ENCODE measurements at places on chromosomes 13 and 19.

GRCh38 chr19:39805104-39805503, 26.4 kb downstream of the LEUTX start:
- no peak for DNase-seq

DNA sequence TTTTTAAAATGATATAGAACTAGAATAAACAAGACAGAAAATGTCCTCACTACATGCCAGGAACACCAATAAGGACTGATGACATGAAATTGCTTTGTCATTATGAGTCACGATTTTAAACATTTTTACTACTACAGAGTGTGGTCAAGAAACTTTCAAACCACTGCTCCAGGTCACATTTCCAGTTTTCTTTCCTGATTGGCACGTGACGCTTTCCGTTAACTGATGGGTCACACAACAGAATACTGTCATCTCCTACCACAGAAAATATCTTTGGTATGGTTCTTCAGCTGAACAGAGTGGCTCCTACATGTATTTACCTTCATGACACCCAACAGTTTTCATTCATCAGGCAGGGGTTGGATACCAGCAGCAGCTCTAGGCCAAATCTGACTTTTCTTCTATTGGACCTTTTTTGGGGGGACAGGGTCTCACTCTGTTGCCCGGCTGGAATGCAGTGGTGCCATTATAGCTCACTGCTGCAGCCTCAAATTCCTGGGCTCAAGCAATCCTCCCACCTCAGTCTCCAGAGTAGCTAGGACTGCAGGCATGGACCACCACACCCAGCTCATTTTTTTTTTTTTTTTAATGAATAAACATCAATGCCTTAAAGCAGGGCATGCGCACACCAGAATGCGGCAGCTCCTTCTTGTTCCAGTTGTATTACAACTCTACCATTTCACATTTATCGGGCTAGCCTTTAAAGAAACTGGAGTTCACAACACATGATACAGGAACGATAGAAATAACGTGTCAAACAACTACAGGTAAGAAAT, 147.4 kb downstream of the RNF17 start:
- DNase-seq: peak; percentile 4

DNA sequence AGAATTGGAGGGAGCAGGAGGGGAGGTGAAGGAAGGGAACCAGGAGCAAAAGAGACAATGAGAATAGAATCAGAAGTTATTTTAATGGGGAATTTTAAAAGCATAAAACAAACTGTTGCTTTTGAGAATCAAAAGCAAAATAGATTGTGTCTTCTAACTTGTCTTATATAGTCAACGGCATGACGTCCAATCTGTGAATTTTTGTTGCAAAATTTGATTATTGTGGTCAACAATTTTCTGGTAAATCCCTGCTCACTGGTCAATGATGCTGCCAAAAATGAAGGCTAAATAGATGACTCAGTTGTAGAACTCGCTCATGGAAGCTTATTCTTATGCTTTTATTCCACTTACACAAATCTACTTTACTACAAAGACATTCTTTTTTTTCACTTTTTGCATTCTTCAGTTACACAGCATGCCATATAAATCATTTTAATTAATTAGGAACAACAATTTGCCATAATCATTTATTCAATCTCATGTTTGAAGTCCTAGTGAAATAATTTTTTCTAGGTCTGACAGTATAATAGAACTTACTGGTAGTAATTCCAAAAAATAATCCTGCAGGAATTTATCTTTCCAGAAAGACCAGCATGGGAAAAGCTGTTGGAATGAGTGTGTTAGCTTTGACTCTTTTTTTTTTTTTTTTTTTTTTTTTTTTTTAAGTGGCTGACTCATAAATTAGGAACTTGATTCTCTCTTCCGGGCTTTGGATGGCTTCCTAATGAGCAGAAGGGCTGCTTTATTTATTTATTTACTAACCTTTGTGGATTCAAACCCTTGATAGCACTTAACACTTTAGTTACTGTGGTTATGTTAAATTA, 256.9 kb downstream of the SPRY2 start:
- DNase-seq: no peak

DNA sequence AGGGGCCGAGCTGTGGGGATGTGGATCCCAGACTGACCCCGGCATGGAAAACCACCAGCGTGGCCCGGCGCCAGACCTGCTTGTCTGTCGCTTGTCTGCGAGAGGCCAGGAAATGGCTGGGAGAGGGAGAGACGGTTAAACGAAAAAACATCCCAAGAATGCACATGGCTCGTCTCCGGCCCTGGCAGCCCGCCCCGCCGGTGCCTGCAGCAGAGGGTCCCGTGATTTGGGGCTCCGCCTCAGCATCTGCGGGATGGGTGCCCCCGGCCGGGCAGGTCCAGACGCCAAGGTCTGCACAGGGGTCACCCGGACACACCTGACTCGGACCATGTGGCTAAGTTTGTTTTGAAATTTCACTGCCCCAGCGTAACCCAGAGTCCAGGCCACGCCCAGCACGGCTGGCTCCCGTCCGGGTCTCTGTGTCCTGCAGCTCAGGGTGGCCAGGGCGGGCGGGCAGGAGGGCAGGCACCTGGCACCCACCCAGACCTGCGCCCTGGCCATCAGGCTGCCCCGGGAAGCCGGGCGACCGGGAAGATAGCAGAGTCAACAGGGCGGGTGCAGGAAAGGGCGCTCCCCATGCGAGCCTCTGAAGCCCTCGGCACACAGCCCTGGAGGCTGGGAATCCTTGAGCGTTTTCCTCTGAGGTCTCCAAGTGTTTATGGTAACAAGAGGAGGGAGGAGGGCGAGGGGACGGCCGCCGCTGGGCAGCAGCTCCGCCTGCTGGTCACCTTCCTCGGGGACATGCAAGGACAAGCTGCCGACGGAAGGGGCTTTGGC, 103.2 kb downstream of the GADD45B start:
- DNase-seq: peak; percentile 52

DNA sequence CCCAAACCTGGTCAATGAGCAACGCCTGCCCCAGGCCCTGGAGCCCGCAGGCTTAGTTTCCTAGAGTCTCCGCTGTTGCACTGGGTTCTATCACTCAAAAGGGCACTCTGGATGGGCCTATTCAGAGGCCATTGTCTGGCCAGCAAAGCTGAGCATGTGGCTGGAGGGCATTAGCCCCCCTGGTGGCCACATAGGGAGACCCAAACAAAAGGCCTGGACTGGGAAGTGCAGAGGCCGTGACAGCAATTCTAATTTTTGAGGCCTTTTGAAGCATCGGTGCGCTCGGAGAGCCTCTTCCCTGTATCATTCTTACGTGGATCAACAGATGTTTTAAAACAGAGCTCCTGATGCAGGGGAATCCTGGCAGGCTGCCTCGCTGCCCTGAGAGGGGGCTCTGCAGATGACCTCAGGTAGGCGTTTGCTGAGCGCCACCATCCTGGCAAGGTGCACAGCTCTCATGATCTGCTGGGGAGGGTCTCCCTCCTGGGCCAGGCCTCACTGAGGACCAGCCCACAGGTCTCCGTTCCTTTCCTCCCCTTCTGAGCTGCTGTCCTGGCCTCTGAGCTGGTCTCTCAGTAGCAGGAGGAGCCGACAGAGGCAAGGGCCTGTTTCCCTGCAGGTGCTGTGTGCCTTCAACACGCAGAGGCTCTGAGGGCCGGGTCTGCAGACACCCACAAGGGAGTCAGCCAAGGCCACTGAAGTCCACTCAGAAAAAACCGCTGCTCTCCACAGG, 190.5 kb downstream of the URI1 start:
- no peak for DNase-seq

All from stimulated activated CD4-positive, alpha-beta T cell treated with anti-CD3 and anti-CD28 coated beads, Interleukin-1b, Interleukin-23, amount 100 ng/mL, for 48 hours (primary cell).